ENCODE measurements at places on chromosomes 5 and 9.

DNA sequence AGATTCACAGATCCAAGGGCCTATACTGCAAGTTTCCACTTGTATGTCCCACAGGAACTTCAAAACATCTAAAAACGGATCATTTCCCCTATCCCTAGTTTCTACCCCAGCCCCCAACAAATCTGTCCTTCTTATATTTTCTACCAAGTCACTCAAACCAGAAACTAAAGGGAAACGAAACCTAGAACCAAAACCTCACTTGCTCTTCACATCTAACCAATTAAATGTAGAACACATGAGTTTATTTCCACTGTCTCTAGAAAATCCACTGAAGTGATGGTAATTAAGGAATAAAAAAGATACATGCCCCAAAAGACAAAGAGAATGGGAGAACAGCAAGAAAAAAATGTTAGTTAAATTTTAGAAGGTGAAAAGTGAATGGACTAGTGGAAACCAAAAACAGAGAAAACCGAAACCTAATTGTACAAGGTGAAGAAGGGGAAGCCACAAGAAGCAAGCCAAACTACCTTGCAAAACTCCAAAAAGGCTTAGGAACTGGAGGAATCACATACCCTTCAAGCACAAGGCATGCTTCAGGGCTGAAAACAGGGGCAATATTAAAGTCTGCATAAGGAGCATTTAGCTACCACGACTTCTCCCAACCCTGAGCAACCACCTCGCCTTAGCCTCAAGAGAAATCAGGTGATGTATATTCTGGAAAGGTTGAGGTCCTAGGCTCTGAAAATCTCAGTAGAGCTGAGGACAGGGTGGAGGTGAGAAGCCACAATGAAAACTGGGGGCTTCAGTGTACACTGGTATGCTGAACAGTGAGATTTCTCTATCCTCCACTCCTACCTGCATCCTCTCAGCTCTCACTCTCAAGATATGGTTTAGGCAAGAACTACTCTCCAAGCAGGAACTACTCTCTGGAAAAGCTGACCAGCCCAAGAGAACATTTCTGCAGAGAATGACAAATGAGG, 11.1 kb downstream of the SMU1 start:
- no peak for DNase-seq

DNA sequence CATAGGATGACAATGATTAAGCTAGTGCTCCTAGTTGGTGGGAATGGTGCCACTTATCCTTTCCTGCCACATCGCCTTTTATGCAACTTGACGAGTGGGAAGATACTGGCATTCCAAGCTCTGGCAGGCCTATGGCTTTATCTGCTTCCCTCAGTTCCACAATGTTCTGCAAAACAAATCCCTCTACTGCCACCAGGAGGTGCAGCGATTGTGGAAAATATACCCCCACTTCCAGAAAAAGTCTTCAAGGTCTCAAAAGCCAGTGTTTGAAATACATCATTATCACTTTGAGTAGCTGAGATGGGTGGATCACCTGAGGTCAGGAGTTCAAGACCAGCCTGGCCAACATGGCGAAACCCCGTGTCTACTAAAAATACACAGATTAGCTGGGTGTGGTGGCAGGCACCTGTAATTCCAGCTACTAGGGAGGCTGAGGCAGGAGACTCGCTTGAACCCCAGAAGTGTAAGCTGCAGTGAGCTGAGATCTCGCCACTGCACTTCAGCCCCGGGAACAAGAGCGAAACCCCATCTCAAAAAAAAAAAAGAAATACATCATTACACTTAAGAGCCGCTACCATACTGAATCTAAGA, 3.4 kb downstream of the CLINT1 start:
- no peak for DNase-seq

- no peak for DNase-seq
Observed at GRCh38 chr9:91065231-91066041, 263.8 kb downstream of the SYK start.

- DNase-seq, result no peak
Observed at GRCh38 chr5:150059623-150060022, 26.7 kb downstream of the CSF1R start.

DNA sequence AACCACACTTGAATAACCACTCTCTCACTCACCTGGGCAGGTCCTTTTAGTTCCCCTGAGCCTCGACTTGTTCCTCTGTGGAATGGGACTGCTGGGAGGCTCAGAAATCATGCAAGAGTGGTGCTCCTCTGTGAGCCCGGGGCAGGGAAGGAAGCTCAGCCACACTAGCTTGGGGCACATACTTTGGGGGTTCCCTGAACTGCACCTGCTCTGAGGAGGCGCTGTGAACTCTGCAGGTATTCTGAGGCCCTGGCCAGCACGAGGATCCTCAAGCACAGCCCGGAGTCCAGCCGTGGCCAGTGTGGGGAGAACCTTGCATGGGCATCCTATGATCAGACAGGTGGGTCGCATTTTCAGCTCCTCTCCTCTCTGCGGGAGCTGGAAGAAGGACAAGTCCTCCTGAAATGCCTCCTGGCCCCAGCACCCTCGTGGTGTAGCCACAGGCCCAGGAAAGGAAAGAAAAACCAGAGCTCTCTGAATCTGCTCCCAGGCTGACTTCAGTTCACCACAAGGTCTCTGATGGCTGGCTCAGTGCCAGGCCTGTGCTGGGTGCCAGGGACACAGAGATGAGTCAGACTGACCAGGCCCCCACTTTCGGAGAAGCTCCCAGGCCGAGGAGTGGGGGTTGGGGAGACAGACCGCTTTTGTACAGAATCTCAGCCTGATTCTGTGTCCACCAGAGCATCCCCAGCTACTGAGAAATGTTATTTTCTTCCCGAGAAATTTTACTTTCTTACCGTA, 11.9 kb downstream of the GLIPR2 start:
- peak; percentile 53 for DNase-seq

DNA sequence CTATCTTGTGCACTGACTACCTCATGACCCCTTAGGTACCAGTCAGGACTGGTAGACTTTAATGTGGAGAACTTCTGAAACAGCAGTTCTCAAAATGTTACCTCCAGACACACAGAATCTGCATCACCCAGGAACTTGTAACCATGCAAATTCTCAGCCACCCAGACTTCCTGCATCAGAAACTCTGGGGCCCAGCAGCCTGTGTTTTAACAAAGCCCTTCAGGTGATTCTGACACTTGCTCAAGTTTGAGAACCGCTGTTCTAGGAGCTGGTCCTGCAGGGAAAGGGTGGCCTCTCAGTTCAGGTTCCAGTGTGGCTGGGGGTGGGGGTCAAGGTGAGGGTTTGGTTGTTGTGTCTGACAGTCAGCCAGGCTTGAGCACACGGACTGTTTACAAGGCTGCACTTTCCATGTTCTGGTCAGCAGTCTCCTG, 28.4 kb downstream of the ZFP62 start:
- DNase-seq, result peak; percentile 18

- DNase-seq, result no peak
Observed at GRCh38 chr9:88433583-88434255, 45.5 kb downstream of the SPIN1 start.

DNA sequence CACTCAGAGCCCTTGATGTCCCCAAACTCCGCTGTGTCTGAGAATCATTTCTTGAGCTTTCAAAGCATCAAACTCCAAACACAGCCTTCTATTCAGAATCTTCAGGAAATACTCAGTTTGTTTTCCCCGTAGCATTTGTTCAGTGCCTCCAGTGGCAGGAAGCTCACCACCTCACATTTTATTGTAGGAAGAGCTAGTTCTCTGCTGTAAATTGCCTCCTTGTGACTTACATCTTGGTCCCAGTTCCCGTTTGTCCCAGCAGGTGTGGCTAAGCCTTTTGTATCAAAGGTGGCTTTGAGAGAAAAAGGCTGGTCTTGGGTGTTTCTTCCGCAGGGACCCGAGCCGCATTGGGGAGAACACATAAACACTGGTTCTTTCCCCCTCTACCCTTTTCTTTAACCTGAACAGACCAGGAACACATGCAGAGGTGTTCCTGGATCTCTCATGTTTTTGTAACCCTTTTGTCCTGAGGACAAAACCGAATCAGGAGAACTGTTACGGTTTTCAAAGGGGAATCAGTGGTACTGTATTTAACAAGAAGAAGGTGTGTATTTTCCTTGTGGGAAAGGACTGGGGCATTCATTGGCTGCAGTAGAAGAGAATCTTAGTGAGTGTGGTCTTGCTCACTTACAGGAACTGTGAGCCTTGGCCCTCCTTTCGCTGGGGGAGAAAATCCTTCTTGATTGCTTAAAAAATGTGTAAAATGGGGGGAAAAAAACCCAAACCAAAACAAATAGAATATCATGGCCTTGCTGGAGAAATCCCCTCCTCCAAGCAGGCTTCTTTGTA, 1.9 kb downstream of the OSMR start:
- no peak for DNase-seq

GRCh38 chr9:137062384-137062783, 8.0 kb downstream of the SAPCD2 start:
- no peak for DNase-seq

- DNase-seq, result no peak
Observed at GRCh38 chr5:180119903-180120236, 48.3 kb upstream of the RNF130 start.

- DNase-seq, result no peak
Observed at GRCh38 chr5:84634256-84634655, 249.6 kb upstream of the EDIL3 start.

- DNase-seq, result peak; percentile 95
Observed at GRCh38 chr5:171984748-171985419, 21.6 kb downstream of the FBXW11 start.

DNA sequence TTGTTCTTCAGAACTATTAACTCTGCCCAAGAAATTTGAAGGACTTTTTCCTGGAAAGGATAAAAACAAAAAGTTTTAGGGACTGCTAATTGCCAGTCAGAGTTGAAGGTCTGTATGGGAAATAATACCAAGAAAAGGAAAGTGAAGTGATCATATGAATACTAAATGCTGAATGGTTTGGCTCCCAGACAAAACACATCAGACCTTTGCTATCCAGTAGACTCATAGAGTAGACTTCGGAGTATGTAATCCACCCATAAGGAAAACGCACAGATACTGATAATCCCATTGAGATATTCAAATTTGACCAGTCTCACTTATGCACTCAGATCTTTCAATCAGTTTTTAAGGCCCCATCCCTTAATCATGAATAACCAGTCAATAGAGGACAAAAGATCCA, 319.0 kb upstream of the PTGER4 start:
- DNase-seq, result no peak

- peak; percentile 44 for DNase-seq
Observed at GRCh38 chr5:93622240-93622885, 39.3 kb downstream of the NR2F1 start.

- no peak for DNase-seq
Observed at GRCh38 chr9:134056483-134057306, 11.1 kb downstream of the BRD3 start.

- no peak for DNase-seq
Observed at GRCh38 chr5:37631939-37632338, 207.9 kb downstream of the GDNF start.

- DNase-seq, result peak; percentile 94
Observed at GRCh38 chr5:6729386-6730310, 16.4 kb downstream of the TENT4A start.

DNA sequence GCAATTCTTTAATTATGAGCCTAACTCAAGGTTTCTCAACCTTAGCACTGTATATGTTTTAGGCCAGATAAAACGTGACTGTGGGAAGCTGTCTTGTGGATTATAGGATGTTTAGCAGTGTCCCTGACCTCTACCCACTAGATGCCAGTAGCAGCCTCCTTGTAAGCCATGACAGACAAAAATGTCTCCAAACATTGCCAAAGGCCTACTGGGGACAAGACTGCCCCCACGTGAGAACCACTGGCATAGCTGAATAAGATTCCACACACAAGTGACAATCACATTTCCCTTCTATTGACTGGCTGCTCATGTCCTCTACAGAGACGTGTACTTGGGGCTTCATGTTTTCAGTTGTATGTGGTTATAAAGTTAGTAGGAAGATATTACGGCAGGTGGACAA, 55.4 kb downstream of the GOLM1 start:
- DNase-seq, result no peak

GRCh38 chr9:121331992-121332685, 37.9 kb downstream of the STOM start:
- no peak for DNase-seq
